ENCODE measurements at places on chromosomes 5 and 9. TPM values are rescaled to one million over a fixed set of nuclear protein-coding genes. Genes with fewer than 3 reads are reported as not detected.

The SLC6A7 gene
- not detected for total RNA-seq

The HARS2 gene
- total RNA-seq, result 38.0 TPM

The PIK3R1 gene
- total RNA-seq, result 118 TPM

The CNTFR gene
- 9.9 TPM for total RNA-seq

- no peaks in the 10 kb centered on the region for H3K27me3 ChIP-seq
- no peaks in the 10 kb centered on the region for H3K36me3 ChIP-seq
- no peak overlapping the region for H3K27ac ChIP-seq
- H3K4me1 ChIP-seq, result peaks cover 13% of the 10 kb centered on the region
- DNase-seq, result no peak
- H3K4me3 ChIP-seq, result no peak overlapping the region
These were observed 312.0 kb downstream of the TLE1 start for GRCh38 chr9:81377320-81377719.

GRCh38 chr5:53902296-53902907, 342.0 kb downstream of the NDUFS4 start:
- H3K4me3 ChIP-seq, result no peak overlapping the region
- no peaks in the 10 kb centered on the region for H3K36me3 ChIP-seq
- H3K27ac ChIP-seq, result no peak overlapping the region
- no peaks in the 10 kb centered on the region for H3K4me1 ChIP-seq
- no peaks in the 10 kb centered on the region for H3K27me3 ChIP-seq

DNA sequence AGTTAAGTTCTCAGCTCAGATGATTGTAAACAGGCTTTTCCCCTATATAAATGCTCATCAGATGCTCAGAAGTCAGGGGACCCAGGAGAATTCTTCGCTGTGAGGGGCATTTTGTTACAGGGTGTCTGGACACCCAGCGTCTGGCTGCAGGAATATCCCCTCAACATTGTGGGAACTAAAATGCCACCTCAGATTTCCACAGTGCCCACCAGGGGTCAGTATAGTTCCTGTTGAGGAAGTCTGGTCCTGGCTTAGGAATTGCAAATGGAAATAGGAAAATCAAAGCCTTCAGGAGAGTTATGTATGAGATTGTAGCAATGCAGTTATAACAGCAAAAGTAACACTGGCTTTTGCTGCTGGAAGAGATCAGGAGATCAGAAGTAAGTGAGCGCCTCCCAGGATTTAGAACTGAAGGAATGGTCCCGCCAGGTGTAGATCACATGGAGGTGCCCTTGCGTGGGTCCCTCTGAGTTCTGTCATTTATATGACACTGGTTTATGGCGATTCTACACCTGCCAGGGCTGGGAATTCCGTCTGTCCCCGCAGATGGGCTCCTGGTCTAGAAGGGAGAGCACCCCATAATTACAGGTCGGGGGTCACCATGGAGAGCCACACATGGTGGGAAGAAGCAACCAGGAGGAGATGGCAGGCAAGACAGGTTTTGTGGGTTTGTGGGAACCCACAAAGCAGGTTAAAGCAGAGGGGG, 47.1 kb upstream of the CTSL start:
- H3K36me3 ChIP-seq, result peaks cover 13% of the 10 kb centered on the region
- H3K27ac ChIP-seq, result no peak overlapping the region
- no peak for DNase-seq
- H3K4me1 ChIP-seq, result no peaks in the 10 kb centered on the region

- no peaks in the 10 kb centered on the region for H3K36me3 ChIP-seq
- no peak overlapping the region for H3K4me3 ChIP-seq
- no peaks in the 10 kb centered on the region for H3K27me3 ChIP-seq
- no peaks in the 10 kb centered on the region for H3K4me1 ChIP-seq
- no peak for DNase-seq
- no peak overlapping the region for H3K27ac ChIP-seq
These were observed 9.0 kb downstream of the CDX1 start for GRCh38 chr5:150175536-150175935.

GRCh38 chr9:117771136-117771535, 66.9 kb downstream of the TLR4 start:
- no peaks in the 10 kb centered on the region for H3K27me3 ChIP-seq
- H3K27ac ChIP-seq, result no peak overlapping the region
- no peak for DNase-seq
- H3K4me3 ChIP-seq, result no peak overlapping the region
- H3K36me3 ChIP-seq, result no peaks in the 10 kb centered on the region

DNA sequence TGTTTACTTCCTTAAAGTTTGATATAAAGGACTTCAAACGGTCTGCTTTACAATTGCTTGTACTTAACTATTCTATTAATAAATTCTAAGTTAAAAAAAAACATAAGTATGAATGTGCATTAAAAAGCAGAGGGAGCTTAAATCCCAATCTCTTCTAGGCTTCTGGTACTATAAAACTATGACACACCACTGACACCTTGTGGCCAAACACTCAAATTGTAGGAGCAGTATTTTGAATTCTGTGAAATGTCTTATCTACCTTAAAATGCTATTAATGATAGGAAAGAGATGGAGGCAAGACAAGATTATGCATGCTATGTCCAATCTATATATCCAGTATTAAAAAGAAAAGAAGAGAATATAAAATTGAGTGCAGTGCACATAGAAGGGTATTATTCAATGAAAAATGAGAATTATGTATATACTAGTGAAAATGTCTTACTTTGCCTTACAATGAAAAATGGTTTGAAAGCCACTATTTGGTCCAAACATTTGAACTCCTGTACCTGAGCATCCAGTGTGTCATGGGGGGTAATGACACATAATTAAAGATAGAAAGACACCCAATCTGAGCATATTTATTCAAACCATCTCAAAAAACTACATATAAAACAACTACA, 87.6 kb downstream of the ERP44 start:
- H3K4me3 ChIP-seq, result no peak overlapping the region
- no peaks in the 10 kb centered on the region for H3K4me1 ChIP-seq
- H3K27me3 ChIP-seq, result no peaks in the 10 kb centered on the region
